ENCODE measurements at places on chromosomes 5 and 9.

DNA sequence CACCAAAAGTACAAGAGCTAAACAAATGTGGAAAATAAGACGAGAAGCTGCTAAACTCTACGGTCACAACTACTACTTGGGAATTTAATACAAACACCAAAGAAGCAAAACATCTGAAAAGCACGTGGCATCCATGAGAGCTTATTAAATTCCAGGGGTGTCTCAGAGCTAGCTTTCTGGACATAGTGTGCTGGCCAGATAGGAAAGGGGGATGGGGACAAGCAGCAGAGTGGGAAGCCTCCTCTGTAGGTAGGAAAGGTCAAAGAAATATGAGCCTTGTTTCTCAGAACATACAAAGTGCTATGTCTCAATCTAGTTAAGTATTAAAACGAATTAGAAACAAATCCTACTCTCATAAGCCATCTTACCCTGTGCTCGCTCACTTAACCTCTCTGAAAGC lies 51.3 kb upstream of the GOLPH3 start:
- no peak for DNase-seq

DNA sequence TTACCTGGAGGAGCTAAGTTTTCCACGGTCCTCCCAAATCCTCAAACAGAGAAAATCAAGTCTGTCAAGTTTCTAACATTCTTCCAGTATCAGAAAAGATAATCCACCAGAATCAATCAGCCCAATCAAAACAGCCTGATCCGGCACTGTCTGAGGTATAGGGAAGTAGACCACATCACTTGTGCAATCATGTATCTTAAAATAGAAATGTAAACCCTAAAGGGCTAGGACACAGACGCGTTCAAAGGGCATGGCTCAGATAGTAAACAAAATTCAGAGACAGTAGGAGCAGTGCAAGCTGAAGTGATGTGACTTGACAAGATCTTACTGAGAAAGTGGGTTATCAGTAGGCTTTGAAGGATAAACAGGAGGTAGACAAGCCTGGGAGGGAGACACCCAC lies 252.4 kb upstream of the DAPK1 start:
- DNase-seq, result no peak

DNA sequence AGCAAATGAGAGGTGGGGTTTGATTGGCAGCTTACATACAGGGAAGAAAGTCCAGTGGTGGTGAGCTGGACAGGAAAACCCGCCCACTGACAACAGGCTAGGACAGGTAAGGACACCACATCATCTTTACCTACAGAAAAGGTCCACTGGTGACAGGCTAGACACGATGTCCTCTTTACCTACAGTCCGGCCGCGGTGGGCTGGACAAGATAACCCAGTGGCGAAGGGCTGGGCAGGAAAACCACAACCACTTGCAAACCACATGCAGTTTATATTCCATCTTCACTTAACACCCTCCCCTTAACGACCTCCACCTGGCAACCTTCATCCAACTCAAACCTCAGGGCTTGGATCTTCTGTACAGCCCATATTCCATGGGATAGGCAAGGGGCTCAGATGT lies 5.0 kb upstream of the NIPAL4 start:
- no peak for DNase-seq

DNA sequence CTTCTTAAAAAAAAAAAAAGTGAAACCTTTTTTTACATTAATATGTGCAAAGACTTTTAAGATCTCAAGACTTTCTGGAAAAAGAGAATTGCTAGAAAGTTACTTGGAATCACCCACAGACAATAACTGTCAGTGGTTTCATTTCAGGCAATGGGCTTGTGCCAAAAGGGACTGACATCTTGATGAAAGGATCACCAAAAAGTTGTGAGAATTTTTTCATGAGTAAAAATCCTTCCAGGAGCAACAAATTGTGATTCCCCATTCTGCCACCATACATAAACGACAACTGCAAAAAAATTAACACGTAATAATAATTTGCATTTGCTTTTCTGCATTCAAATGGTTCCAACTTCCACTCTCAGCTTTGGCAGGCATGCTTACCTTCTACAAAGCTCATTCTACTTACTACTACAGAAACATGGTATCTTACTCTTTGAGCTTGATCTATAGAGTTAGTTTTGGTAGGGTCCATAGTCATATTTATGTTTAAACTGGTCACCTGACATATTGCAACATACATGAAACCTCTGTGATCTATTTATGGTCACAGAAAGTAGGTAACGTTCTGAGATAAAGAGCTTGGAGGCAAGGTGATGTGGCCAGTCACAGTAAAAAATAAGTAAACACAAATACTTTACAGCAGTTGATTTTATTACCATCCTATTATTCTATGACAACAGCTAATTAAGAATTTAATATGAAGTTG lies 3.0 kb downstream of the NREP start:
- no peak for DNase-seq

DNA sequence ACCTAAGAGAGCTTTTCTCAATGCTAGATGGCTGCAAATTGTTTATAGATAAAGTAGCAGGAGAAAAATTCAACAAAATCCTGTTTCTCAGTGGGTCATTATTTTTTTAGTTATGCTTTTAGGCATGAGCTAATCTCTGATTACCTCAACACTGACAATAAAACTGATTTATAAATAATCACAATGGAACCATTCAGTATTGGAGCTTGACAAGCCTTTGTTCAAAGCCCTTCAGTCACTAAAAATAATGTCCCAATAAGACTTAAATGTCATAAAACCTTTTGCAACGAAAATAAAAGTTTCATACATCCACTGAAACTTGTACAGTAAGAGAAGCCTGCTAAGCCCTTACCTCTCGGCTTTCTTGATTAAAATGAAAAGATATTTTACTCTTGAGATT lies 27.2 kb downstream of the PTPDC1 start:
- no peak for DNase-seq

DNA sequence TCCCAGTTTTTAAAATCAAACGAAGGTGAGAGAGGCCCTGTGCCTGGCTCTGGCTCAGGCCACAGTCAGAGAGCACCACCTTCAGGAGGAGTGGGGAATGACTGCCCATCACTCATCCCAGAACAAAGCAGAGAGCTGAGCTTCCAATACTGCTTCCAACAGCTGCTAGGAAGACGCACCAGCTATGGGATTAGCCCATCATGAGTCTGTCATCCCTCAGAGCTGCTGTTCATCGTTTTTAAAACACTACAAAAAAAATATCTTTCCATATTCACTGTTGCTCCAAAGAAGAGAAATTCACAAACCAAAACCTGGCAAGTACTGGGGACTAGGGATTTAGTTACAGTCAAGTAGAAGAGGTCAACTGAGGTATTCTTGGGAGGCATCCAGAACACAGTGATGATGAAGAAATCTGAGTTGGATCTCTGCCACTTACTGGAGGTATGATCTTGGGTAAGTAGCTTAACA lies 102.4 kb downstream of the CDK5RAP2 start:
- DNase-seq, result peak; percentile 66

DNA sequence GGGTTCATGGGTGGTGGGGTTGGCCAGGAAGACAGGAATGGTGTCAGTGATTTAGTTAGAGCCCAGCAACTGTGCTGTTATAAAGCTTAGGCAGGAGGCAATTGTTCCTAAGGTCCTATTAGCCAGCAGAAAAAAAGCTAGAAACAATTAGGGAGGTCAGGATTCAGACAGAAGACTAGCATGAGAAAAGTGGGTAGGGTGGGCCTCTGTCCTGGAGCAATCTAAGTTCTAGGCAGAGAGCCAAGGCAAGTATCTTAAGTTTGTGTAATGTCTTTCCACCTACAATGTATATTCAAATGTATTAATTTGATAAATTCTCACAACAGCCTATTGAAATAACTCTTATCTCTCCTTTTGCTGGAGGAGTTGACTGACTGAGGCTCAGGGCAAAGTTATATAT lies 6.1 kb upstream of the ZFAND5 start:
- DNase-seq, result peak; percentile 48

- DNase-seq, result no peak
These were observed 69.3 kb downstream of the PTPN3 start for GRCh38 chr9:109428854-109429253.

GRCh38 chr9:87595610-87596009 lies 97.9 kb downstream of the DAPK1 start:
- DNase-seq, result peak; percentile 47

DNA sequence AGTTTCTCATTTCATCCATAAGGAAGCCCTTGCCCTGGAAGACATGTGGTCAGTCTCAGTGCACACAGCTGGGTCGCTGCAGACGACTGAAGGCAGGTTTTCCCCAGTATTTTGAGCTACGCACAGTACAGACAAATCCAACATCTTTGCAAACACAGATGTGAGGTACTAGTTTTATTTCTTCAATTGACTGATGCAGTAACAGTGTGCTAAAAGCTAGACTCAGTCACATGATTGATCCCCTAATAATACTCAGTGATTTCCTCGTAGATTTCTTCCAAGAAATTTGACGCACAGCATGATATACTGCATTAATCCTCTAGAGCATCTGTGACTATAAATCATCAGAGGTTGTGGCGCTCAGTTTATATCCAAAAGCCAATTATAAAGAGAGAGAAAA lies 346.1 kb downstream of the DIRAS2 start:
- no peak for DNase-seq

- no peak for DNase-seq
These were observed 1175.5 kb downstream of the DTWD2 start for GRCh38 chr5:117812861-117813260.

GRCh38 chr5:176132471-176133288 lies 105.5 kb upstream of the SIMC1 start:
- DNase-seq, result no peak

- no peak for DNase-seq
These were observed 6.1 kb upstream of the PTGS1 start for GRCh38 chr9:122364783-122365150.

DNA sequence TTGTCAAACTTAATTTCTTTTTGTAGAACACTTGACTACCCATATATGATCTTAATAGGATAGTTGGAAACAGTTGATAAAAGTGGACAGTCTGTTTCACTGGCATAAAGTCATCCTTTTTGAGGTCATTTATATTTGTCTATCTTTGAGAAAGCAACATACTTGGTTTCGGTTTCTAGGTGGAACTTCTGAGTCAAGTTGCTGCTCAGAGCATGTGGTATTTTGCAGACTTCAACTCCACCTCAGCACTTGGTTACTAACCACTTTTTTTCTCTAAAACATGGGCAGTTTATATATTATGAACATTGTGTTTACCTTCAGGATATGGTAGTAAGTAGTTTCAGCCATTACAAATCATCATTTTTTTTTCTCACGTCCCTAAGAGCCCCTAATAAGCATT lies 1749.0 kb upstream of the C9orf72 start:
- no peak for DNase-seq

GRCh38 chr5:64176301-64176700 lies 10.7 kb downstream of the RNF180 start:
- DNase-seq, result no peak

- DNase-seq, result peak; percentile 91
These were observed 835 bp downstream of the MCIDAS start for GRCh38 chr5:55226027-55226933.

- DNase-seq, result no peak
These were observed 287.8 kb downstream of the GAS1 start for GRCh38 chr9:86659413-86660046.

GRCh38 chr9:113011911-113012381 lies at the start of gene ZNF883:
Gene ZNF883, minus strand, starts transcription at chr9:113012192.
- DNase-seq, result peak; percentile 74

DNA sequence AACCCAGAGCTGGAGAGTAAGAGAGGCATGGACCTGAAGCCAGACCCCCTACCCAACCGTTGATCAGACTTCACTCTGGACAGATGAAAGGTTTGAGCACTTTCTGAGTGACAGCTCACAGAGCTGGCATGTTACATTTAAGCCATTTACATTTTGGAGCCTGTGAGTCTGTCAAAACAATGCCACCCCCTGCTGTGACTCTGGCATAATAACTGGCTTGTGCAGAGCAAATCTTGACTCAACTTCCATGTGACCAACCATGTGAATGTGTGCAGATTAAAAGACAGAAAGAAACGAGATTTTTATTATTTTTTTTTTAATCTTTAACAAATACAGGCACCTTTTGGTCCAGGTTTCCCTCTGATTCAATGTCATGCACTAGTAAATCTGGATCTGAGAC lies 48.5 kb downstream of the MFAP3 start:
- peak; percentile 33 for DNase-seq

GRCh38 chr9:83362341-83362995 lies 175.7 kb downstream of the FRMD3 start:
- DNase-seq, result peak; percentile 34

DNA sequence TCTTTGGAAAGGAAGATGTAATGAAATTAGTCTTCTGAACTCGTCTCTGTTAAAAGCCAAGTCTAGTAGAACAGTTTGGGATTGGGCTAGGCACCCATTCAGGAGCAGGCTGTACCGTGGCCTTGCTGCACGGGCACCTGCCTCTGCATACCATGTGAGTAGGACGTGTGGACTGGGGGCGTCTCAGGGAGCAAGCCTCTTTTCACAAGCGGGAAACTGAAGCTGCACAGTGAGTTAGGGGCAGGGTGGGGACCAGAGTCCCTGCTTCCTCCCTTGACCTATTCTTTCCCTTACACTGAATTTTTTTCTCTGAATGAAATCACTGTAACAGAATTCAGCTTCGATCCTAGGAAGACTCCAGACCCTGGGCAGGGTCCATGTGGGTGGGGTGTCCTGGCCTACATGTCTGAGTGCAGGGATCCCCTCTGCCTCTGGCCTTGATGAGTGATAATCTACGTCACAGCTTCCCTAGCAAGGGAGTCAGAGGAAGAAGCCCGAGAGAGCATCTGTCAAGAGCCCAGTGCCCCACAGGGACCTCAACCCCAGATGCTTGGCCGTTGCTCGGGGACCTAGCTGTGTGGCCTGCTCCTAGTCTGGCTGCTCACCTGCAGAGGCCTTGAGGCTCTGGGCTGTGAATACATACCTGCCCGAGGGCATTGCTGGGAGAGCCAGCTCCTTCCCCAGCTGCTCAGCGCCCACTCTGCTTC lies 15.1 kb downstream of the PHF2 start:
- DNase-seq, result no peak

DNA sequence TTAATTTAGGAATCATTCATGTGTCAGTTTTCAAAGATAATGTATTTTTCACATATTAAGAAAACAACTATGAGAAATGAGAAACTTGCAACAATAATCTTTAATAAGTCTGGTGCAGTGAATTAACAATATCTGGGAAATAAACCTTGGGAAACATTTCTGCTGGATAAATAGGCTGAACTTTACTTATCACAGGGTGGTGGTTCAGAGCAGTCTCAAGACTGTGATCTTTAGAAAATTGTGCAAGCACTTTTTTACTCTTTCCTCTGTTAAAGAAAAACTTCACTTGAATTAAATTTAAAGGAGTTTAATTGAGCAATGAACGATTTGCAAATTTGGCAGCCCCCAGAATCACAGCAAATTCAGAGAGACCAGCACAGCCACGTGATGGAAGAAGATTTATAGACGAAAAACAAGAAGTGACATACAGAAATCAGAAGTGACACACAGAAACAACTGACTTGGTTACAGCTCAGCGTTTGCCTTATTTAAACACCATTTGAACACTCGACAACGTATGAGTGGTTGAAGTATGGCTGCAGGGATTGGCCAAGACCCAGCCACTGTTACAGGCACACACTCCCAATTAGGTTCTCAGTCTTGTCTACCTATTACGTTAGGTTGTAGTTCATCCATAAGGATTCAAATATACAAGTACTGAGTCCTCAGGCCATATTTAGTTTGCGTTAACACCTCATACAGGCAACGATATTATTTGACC lies 631.9 kb downstream of the SLCO4C1 start:
- no peak for DNase-seq

All from neural progenitor cell (in vitro differentiated cells).